ENCODE measurements at places on chromosomes 3 and 15.

DNA sequence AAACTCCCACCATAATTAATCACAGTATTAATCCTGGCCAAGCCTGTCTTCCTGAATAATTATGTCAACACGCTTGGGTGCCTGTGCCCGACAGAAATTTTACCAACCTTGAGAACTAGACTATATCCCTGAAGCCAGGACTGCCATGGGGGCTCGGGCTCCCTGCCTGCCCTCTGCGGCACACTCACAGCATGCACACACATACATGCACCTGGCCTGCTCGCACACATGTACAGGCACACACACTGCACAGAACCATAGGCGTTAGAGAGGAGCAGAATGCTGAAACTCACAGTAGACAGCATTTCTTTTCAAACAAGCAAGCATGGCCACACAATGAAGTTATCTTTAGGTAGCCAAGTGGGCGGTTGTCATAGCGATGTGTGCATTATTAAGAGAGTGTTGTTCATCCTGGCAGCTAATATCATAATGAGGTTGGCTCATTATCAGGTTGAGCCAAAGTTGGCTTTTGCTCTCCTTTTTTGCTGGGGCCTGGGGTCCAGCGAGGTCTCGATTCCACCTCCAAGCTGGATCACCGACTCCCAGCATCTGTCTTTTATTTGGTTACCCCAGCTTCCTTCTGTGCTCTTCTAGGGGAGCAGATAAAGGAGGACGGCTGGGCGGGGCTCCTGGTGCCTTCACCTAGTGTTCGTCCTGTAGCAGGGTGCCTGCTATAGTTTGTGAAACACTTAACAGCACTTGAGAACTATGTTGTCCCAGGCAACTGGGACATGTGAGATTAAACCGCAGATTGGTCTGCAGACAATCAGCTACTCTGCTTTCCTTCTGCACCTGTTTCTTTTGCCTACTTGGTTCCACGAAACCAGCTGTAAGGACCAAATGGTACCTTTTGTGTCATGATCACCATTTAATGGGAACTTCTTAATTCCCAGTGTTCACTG, 91.4 kb downstream of the ZNF621 start:
- DNase-seq = no peak

- no peak for DNase-seq
Measured at GRCh38 chr3:33636125-33636850, 81.8 kb downstream of the CLASP2 start.

GRCh38 chr15:81950841-81951414, 94.9 kb downstream of the MEX3B start:
- DNase-seq = no peak

DNA sequence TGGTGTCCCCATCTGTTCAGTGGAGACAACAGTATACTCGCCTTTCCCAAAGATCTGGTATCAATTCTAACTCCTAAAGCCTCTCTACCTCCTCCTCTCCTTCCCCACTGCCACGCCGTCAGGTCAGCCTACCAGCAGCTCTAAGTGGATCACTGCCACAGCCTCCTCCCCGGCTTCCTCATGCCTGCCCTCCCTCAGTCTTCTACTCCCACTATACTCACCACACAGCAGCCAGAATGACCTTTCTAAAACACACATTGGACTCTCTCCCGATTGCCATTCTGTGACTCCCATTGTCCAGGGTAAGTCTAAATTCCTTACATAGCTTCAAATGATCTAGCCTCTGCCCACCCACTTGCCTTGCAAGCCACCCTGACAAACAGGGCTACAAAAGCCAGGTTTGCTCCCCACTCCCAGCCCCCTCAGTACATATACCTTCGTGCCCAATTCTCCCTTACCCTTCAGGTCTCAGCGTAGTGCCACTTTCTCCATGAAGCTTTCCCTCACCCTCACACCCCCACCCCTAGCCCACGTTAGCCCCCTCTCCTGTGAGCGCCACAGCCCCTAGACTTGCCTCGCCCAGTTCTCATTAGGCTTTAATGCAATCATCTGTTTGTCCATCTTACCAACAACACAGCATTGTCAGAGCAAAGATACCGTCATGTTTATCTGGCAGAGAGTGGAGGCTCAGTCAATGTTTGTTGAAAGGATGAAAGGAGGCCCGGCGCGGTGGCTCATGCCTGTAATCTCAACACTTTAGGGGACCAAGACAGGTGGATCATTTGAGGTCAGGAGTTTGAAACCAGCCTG, 9.5 kb upstream of the SEMA7A start:
- no peak for DNase-seq

GRCh38 chr15:100106732-100107131, 235.0 kb downstream of the ADAMTS17 start:
- DNase-seq = no peak

DNA sequence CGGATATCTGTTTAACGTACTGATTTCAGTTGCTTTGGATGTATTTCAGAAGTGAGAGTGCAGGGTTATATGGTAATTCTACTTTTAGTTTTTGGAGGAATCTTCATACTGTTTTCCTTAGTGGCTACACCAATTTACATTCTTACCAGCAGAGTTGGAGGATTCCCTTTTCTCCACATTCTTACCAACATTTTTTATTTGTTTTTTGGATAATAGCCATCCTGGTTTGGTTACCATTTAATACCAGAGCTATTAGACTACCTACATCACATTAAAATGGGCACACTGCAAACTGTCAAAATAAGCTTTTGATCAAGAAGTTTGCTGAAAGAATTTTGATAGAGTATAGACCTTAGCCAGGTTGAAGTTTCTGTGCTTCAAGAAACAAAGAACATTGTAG, 217.2 kb upstream of the CFAP20DC start:
- DNase-seq = no peak

- DNase-seq = no peak
Measured at GRCh38 chr3:188240189-188240981, 86.4 kb downstream of the LPP start.

DNA sequence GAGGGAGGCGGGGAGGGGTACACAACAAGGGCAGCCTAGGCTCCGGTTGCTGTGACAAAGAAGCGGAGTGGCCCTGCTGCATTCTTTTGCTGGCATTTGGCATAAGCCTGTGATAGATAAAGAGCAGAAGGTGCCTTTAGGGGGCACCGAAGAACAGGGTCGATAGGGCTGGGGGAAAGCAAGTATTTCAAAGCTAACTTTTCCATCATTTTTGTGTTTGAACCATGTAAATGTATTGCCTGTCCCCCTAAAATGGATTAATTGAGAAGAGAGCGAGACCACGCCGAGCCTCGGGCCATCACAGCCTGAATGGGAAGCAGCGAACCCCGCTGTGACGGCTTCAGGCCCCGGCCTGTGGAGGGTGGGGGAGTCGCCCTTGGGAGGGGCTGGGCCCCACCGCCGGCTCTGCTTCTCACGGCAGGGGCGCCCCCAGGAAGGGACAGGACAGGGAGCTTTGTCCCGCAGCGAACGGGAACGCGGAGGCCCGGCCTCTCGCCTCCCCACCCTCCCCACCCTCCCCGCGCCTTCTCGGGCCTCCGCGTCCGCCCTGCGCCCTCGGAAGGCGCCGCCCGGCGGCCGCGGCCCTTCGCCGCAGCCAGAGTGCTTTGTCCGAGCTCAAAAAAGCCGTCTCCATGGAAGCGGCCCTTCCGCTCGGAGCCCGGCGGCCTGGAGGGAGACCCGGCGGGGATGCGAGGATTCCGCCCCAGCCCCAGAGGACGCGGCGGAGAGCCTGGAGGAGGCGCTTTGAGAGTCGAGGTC, 32.4 kb upstream of the ALDH1L1 start:
- DNase-seq = peak; percentile 42

- DNase-seq = no peak
Measured at GRCh38 chr15:40723919-40724318, 28.9 kb downstream of the RAD51 start.

GRCh38 chr3:177521305-177521704, 324.0 kb upstream of the TBL1XR1 start:
- DNase-seq = no peak

DNA sequence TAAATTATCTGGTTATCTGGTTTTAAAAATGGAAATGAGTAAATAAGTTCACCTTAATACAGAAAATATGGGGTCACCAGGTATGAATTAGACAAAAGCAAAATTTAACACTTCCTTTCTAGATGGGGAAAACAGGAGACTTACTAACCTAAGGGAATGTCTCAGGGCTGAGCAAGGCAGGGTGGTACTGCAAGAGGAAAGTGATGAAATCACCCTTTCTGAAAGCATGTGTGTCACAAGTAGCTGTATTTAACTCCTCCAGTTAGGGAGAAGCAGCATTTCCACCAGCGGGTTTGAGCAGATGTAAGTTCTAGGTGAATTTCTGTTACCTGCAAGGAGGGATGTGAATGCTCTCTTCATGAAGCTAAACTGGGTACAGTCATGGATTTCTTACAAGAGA, 629.1 kb downstream of the MECOM start:
- DNase-seq = no peak

DNA sequence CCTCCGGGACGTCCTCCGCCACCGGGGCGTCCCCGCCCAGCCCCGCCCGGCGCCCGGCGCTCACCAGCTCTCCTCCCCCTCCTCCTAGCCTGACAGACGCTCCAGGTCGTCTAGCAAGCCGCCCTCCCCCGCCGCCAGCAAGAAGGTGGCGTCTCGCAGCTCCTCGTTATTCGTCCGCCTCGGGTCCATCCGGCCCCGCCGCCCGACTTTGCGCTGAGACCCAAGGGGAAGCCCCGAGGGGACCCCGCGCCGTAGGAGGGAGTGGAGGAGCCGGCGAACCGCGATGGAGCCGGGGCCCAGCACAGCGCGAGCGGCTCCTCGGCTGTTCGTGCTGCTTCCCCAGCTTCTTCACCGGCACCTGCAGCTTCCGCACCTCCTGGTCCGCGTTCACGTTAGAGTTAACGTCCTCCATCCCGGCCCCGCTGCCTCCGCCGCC, 26.3 kb upstream of the MTHFS start:
- peak; percentile 69 for DNase-seq

DNA sequence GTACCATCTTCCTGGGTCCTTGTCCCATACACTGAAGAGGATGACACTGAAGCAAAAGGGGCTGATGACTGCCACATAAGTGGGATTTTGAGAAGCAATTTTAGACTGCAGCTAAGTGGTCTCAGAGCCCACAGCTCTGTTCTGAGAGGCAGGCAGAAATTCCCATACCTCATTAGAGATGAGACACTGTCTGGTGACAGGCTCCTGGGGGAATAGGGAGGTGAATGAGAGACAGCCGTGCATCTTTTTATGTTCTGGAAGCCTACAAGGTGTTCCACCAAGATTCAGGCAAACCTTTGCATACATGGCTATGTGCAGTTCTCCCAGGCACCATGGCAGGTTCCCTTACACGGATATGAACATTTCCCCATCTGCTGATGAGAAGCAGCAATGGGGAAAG, 47.2 kb downstream of the LIMD1 start:
- DNase-seq = no peak

DNA sequence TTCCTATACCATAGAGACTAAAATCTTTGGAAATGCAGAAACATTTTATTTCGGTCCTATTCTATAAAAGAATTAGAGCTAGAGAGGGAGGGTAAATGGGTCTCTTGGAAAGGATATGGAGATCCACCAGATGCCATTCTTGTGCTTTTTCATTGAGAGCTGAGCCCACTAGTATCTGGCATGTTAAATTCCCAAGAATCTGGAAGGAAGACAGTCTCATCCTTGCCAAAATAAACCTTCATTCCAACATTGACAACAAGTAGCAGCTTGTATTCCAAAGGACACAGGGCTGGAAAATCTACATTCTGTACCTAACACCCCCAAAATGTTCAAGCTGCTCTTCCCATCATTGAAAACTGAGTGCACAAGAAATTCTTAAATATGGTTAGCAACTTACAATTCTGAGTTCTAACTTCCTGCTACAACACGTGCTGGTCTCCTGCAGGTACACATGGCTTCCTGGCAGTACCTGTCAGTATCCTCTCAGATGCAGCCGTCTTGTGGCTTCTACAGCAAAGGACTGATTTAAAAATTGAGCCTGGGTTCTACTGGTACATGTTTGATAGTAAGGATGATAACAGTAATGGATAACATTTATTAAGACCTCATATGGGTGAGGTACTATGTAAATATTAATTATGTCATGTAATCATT, 348.1 kb downstream of the SV2B start:
- DNase-seq = no peak

DNA sequence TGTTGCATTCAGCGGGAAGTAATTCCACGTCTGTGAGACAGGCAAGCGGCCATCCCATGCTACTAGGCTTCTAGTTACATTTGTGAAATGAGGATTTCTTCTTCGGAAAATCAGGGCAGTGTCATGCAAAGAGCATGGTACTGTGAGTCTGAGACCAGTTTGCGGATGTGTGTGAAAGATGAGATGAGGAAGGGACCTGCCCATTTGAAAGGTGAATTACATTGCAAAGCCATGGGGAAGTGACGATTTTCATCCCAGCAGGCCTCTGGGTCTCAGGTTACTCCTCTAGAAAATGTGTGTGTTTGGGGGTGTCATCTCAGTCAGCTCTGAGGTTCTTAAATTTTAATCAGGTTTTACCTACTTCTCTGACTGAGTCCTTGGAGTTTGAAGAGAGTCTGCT, 16.1 kb downstream of the TLE3 start:
- no peak for DNase-seq

GRCh38 chr15:83930392-83931212, 276.7 kb downstream of the ADAMTSL3 start:
- DNase-seq = no peak

GRCh38 chr3:187942658-187943241, 197.5 kb upstream of the BCL6 start:
- no peak for DNase-seq

DNA sequence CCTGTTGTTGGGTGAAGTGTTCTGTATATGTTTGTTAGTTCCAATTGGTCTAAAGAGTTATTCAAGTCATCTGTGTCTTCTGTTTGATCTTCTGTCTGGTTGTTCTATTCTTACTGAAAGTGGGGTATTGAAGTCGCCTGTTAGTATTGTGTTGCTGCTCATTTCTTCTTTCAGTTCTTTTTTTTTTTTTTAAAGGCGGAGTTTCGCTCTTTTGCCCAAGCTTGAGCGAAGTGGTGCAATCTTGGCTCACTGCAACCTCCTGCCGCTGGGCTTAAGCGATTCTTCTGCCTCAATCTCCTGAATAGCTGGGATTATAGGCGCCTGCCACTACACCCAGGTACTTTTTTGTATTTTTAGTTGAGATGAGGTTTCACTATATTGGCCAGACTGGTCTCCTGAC, 23.5 kb downstream of the PFN2 start:
- no peak for DNase-seq

GRCh38 chr3:112653209-112653871, 12.4 kb upstream of the CCDC80 start:
- peak; percentile 89 for DNase-seq

DNA sequence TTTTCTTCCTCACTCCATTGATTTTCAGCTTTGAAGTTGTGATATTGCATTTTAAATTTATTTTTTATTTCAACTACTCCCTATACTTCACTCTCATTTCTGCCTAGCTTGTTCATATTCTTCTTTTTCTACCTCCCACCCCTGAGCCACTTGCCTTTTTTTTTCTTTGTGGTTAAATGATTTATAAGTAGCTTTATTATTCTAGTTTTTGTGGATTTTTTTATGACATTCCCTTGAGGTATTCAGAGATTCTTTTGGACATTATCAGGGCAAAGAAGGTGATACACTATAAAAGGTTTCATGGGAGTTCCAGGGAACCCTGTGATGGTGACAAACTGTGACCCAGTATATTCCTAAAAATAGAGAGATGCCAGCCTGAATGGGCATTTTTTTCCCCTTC, 3.3 kb downstream of the C15orf61 start:
- no peak for DNase-seq
